ENCODE measurements at places on chromosomes 13 and 19. TPM values are rescaled to one million over a fixed set of nuclear protein-coding genes. Genes with fewer than 3 reads are reported as not detected.

GRCh38 chr19:33486936-33487811 is 34.4 kb downstream of the PEPD start:
- no peak for DNase-seq
- H3K4me3 ChIP-seq, result no peak overlapping the region
- no peaks in the 10 kb centered on the region for H3K36me3 ChIP-seq
- no peaks in the 10 kb centered on the region for H3K27me3 ChIP-seq
- H3K27ac ChIP-seq, result no peak overlapping the region
- no peaks in the 10 kb centered on the region for H3K4me1 ChIP-seq

Gene KLK8
- 16.2 TPM for total RNA-seq

Gene CD37
- 22.1 TPM for total RNA-seq

DNA sequence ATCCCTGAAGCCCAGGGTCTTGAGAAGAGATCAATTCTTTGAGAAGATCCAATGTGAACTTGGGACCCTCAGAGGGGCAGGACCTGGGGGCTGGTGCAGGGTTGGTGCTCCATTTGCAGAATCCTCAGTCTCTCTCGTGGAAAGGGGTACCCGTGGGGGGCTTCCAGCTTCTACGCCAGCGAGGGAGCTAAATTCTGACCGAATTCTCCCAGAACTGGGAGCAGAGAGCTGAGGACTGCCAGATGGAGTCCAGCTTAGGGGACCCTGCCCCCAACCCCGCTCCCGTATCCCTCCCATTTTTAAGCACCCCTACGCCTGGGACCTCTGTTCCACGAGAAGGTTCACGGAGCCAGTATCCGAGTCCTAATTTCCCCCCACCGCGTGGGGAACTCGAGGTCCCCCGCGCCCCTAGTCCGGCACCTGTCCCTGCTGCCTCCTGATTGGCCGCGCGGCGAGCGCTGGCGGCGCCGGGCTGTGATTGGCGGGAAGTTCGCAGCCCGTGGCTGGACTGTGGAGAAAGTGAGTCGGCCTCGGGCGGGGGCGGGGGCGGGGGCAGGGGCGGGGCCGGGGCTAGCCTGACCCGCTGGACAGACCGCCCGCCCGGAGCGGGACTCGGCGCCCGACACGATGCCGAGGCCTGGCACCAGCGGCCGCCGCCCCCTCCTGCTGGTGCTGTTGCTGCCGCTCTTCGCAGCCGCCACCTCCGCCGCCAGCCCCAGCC is 4.4 kb upstream of the LTBP4 start:
- DNase-seq, result no peak
- peak overlapping the region; percentile 46 for H3K4me3 ChIP-seq
- H3K4me1 ChIP-seq, result peaks cover 50% of the 10 kb centered on the region
- no peaks in the 10 kb centered on the region for H3K36me3 ChIP-seq
- peak overlapping the region; percentile 60 for H3K27ac ChIP-seq
- H3K27me3 ChIP-seq, result no peaks in the 10 kb centered on the region

Gene CD70
- not detected for total RNA-seq

GRCh38 chr13:102322211-102322610 is 79.6 kb downstream of the FGF14 start:
- no peak overlapping the region for H3K4me3 ChIP-seq
- H3K27ac ChIP-seq, result no peak overlapping the region
- DNase-seq, result no peak

GRCh38 chr19:42606660-42607351 is 12.1 kb upstream of the CEACAM8 start:
- DNase-seq, result no peak
- no peaks in the 10 kb centered on the region for H3K4me1 ChIP-seq
- H3K36me3 ChIP-seq, result no peaks in the 10 kb centered on the region

- no peaks in the 10 kb centered on the region for H3K27me3 ChIP-seq
- peak overlapping the region; percentile 99 for H3K27ac ChIP-seq
- H3K4me3 ChIP-seq, result peak overlapping the region; percentile 92
- no peak for DNase-seq
Observed at GRCh38 chr19:1105008-1105872, 1.4 kb downstream of the GPX4 start.

Gene PCP2
- total RNA-seq, result not detected

GRCh38 chr19:45825917-45826893 is 11.1 kb upstream of the RSPH6A start:
- no peaks in the 10 kb centered on the region for H3K27me3 ChIP-seq
- no peaks in the 10 kb centered on the region for H3K4me1 ChIP-seq
- no peak for DNase-seq
- H3K36me3 ChIP-seq, result peaks cover 1% of the 10 kb centered on the region
- no peak overlapping the region for H3K27ac ChIP-seq

Gene RFPL4A
- total RNA-seq, result not detected

Gene FXYD1
- total RNA-seq, result 135 TPM

Gene KCNN4
- 16.2 TPM for total RNA-seq

Gene SYNGR4
- total RNA-seq, result not detected

- no peak for DNase-seq
- H3K36me3 ChIP-seq, result no peaks in the 10 kb centered on the region
- H3K4me1 ChIP-seq, result peaks cover 20% of the 10 kb centered on the region
Observed at GRCh38 chr13:112074139-112074865, 7.4 kb downstream of the SOX1 start.

GRCh38 chr13:43895940-43896339 is 16.2 kb downstream of the LACC1 start:
- no peak overlapping the region for H3K4me3 ChIP-seq
- H3K27ac ChIP-seq, result no peak overlapping the region
- no peaks in the 10 kb centered on the region for H3K4me1 ChIP-seq
- no peaks in the 10 kb centered on the region for H3K36me3 ChIP-seq

Gene CACNG6
- total RNA-seq, result not detected

- H3K27me3 ChIP-seq, result no peaks in the 10 kb centered on the region
- no peaks in the 10 kb centered on the region for H3K36me3 ChIP-seq
- no peak overlapping the region for H3K4me3 ChIP-seq
- no peak for DNase-seq
- no peak overlapping the region for H3K27ac ChIP-seq
Observed at GRCh38 chr13:80161219-80161618, 179.7 kb downstream of the SPRY2 start.

DNA sequence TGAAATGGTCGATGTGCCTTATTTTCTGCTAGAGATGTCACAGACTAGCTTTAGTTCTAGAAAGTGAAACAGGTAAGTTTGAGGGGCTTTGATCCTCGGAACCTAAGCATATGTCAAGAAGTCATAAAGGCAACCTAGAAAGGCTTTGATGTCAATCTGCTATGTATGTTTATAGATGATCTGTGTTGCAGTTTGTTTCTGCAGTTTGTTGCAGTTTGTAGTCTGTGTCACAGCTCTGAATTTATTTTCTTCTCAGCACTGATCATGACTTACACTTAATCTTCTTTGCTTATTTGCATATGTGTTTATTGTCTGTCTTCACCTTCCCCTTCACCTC is 5.9 kb downstream of the LSM14A start:
- H3K36me3 ChIP-seq, result no peaks in the 10 kb centered on the region
- no peak overlapping the region for H3K27ac ChIP-seq
- peaks cover 98% of the 10 kb centered on the region for H3K4me1 ChIP-seq
- DNase-seq, result no peak
- no peaks in the 10 kb centered on the region for H3K27me3 ChIP-seq
- H3K4me3 ChIP-seq, result no peak overlapping the region

Gene CGB2
- not detected for total RNA-seq

DNA sequence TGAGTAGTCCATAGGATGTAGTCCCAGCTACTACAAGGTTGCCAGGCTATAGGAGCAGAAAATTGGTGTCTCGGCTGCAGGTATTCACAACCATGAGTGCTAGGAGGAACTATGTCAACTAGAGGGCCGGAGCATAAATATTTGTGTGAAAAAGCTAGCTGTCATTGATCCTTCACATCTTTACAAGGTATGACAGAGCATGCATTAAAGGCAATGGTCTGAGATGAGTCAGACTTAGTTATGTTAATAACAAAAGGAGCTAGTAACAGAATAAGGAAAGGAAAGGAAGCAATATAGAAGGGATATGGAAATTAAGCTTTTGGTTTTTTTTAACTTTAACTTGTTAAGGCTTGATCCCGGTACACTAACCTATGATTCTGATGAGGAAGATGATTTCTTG is 40.9 kb upstream of the PSG9 start:
- H3K4me3 ChIP-seq, result no peak overlapping the region
- no peaks in the 10 kb centered on the region for H3K27me3 ChIP-seq
- H3K36me3 ChIP-seq, result no peaks in the 10 kb centered on the region

DNA sequence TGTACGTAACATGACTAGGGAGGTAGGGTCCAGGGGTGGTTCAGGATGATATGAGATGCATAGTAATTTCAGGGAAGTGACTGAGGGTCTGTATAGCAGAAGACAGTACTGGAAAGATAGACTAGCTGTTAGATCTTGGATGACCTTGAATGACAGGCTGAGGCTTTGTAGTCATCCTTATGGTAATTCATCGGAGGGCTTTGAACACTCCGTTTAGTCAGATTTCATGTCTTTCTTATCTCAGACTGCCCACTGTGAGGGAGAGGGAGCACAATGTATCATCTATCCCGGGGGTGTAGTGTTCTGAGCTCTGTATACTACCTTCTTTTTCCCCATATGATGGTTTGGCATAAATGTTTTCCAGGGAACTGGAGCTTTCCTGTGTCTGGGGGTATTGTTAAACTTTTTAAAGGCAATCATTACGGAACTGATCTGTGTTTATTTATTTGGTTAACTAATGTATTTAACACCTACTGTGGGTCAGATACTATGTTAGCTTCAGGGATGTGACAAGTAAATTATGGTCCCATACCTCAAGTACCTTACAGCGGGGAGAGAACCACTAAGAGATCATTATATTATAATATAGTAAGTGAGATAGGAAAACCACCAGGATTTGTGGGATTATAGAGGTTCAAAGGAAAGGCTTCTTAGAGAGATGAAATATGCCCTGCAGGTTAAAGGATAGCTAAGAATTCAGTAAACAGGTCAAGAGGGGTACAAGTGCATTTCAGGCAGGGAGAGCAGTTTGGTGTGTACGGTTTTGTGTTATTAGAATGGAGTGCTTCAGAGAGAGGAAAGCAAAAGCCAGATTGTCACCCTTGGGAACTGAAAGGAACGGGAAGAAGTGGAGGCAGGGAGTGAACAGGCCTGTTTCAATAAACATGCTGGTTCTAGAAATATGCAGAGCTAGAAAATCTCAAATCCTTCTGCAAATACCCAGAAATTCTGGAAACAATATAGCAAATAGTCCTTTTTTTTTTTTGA is 164.8 kb upstream of the KL start:
- peak overlapping the region; percentile 47 for H3K27ac ChIP-seq
- no peaks in the 10 kb centered on the region for H3K36me3 ChIP-seq
- no peaks in the 10 kb centered on the region for H3K27me3 ChIP-seq
- H3K4me1 ChIP-seq, result peaks cover 35% of the 10 kb centered on the region

DNA sequence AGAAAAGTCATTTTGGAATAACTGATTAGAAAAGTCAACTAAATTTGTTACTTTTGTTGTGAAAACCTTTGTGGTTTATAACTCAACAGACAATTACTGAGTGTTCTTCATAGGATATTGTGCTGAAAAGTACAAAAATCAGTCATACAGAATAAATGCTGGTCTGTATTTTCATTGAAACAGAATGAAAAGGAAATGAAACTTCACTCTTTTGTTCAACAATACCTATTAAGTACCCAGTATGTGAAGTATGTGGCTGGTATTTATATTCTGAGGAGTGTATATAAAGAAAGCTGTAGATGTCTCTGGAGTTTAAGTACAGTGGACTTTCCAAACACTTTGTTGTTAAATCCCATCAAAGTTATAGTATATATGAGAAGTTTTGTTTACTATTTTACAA is 828.4 kb upstream of the ATXN8OS start:
- no peaks in the 10 kb centered on the region for H3K4me1 ChIP-seq
- H3K27ac ChIP-seq, result no peak overlapping the region
- H3K4me3 ChIP-seq, result no peak overlapping the region

DNA sequence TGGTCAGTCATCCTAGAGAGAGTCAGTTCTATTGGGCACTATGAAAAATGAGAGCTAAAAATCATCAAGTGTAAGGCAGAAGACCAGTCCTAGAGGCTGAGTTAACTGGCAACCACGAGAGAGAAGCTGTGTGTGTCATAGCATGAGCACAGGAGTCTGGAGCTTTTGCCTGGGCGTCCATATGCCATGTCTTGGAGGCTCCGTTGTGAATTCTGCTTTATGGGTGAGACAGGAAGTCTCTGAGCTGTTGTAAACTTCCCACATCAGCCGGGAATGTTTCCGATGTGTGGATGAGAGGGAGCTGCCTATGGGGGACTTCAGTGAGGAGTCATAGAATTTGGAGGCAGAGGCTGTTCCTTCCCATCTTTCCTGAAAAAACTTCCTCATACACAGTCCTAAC is 120.0 kb downstream of the ITGBL1 start:
- H3K4me1 ChIP-seq, result no peaks in the 10 kb centered on the region
- no peak for DNase-seq
- H3K27ac ChIP-seq, result no peak overlapping the region
- H3K36me3 ChIP-seq, result no peaks in the 10 kb centered on the region
- no peak overlapping the region for H3K4me3 ChIP-seq
- no peaks in the 10 kb centered on the region for H3K27me3 ChIP-seq

Gene ZNF253
- total RNA-seq, result 4.9 TPM

GRCh38 chr19:10149427-10149826 is 29.7 kb upstream of the EIF3G start:
- peaks cover 73% of the 10 kb centered on the region for H3K36me3 ChIP-seq
- no peak for DNase-seq
- H3K4me3 ChIP-seq, result no peak overlapping the region
- H3K4me1 ChIP-seq, result no peaks in the 10 kb centered on the region

GRCh38 chr13:92825938-92826596 is 400.5 kb upstream of the GPC6 start:
- no peak overlapping the region for H3K27ac ChIP-seq
- no peak for DNase-seq
- no peaks in the 10 kb centered on the region for H3K27me3 ChIP-seq
- H3K4me3 ChIP-seq, result no peak overlapping the region
- H3K4me1 ChIP-seq, result no peaks in the 10 kb centered on the region

Gene ZNF571
- total RNA-seq, result 2.9 TPM

- no peak for DNase-seq
- peak overlapping the region; percentile 75 for H3K27ac ChIP-seq
- peaks cover 16% of the 10 kb centered on the region for H3K4me1 ChIP-seq
- peaks cover 19% of the 10 kb centered on the region for H3K36me3 ChIP-seq
Observed at GRCh38 chr19:53158119-53158656, 665 bp downstream of the ZNF347 start.

- H3K36me3 ChIP-seq, result peaks cover 35% of the 10 kb centered on the region
- no peak overlapping the region for H3K4me3 ChIP-seq
- peak overlapping the region; percentile 35 for H3K27ac ChIP-seq
Observed at GRCh38 chr19:6754136-6754535, 13.1 kb downstream of the SH2D3A start.

DNA sequence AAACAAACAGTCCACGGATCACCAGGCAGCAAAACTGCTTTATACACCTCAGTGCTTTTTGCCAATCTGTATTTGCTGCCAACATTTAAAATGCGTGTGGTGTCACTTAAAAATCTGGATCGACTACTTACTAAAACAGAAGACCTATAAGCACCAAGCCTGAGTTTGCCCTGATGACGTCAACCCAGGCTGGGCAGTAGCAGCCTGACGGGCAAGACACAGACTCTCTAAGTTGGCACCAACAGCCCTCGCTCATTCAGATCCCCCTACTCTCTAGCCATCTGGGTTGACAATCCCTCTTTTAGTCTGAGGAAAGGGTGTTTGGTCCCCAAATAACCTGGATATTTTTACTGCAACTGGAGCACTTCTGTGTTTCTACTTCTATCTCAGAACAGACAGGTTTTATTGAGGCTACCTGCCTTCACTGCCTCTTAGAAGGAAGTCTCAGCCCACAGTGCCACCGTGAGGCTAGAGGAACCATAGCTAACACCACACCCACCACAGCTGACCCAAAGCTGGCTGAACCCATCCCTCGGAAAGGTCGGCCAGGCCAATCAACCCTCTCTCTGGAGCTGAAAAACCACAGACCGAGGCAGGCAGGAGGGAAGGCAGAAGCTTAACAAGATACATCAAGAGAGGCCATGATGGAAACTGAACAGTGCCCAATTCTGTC is 6.9 kb downstream of the SUGP2 start:
- no peaks in the 10 kb centered on the region for H3K36me3 ChIP-seq
- no peaks in the 10 kb centered on the region for H3K27me3 ChIP-seq
- DNase-seq, result no peak
- H3K27ac ChIP-seq, result peak overlapping the region; percentile 8
- peaks cover 37% of the 10 kb centered on the region for H3K4me1 ChIP-seq
- H3K4me3 ChIP-seq, result no peak overlapping the region
